Ovary (tissue), 10 donors: ENCODE measurements at places on chromosomes 3 and 15. TPM values are rescaled to one million over a fixed set of nuclear protein-coding genes. Genes with fewer than 3 reads are reported as not detected.

- no peaks in the 10 kb centered on the region for H3K4me1 ChIP-seq
- no peaks in the 10 kb centered on the region for H3K36me3 ChIP-seq
- no peak overlapping the region for H3K4me3 ChIP-seq
- no peak for DNase-seq
Measured at GRCh38 chr15:25838191-25838870, 24.8 kb downstream of the ATP10A start.

DNA sequence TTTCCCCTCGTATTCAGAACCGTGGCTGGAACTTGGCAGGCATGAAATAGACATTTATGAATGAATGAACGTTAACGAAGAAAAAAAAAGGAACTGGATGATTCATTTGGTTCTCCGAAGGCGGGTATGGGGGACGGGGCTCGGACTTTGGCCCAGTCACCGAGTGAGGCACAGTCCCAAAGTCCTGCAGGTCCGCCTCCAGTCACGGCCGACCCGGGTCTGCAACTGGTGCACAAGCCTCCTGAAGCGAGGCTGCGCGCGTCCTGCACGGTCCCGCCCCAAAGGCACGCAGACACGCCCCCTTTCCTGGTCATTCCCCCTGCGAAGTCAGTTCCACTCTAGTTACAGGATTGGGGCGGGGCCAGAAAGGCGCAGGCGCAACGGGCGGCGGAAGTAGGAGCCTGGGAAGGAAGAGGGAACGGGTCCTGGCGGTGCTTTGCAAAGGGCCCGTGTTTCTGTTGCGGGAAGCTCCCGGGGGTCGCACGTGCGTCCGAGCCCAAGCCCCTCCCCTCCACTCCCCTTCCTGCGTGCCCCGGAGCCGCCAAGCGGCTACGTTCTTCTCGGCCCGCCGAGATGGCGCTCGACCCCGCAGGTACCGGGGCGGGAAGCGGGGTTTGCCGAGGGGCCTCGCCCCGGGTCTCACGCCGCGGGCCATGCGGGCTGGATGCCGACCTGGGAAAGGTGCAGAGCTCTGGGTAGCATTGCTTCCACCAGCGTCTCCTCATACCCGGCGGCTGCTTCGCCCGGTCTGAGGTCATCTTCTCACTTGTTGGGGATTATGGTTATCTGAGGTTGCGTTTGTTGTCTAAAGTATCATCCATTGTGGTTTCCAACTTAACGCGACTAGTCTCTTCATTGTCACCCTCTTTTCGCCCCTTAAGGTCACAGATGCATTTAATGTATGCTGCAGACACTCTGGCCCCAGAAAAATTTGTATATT lies at the start of gene CMC1:
Gene CMC1 (plus strand): TSS at position 399 of the 940 bp plus-strand sequence. CDS start 175 bp downstream, at position 574.
- no peak within 1 kb of the TSS for H3K27ac ChIP-seq
- H3K4me3 ChIP-seq: peak within 1 kb of the TSS; percentile 93
- H3K27me3 ChIP-seq: no peaks in the 10 kb centered on the region
- no peaks in the 10 kb centered on the region for H3K36me3 ChIP-seq
- H3K4me1 ChIP-seq: peaks cover 7% of the 10 kb centered on the region

DNA sequence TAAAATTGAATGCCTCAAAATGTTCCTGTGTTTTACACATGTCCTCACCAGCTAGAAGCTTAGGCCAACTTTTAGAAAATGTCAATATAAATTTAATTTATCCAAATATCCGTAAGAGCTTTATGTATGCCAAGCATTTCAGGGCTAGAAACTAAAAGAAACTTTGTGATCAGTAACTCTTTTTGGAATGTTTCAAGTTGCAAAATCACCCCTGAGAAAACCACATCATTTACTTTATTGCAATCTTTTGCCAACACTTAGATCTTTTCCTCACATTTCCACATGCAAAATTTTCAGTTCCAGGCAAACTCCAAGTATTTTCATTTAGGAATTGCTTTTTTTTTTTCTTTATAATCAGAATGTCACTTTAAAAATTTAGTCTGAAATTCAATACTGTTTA lies 20.1 kb upstream of the IGF1R start:
- no peak for DNase-seq
- H3K27me3 ChIP-seq: no peaks in the 10 kb centered on the region
- H3K27ac ChIP-seq: no peak overlapping the region
- no peaks in the 10 kb centered on the region for H3K4me1 ChIP-seq

DNA sequence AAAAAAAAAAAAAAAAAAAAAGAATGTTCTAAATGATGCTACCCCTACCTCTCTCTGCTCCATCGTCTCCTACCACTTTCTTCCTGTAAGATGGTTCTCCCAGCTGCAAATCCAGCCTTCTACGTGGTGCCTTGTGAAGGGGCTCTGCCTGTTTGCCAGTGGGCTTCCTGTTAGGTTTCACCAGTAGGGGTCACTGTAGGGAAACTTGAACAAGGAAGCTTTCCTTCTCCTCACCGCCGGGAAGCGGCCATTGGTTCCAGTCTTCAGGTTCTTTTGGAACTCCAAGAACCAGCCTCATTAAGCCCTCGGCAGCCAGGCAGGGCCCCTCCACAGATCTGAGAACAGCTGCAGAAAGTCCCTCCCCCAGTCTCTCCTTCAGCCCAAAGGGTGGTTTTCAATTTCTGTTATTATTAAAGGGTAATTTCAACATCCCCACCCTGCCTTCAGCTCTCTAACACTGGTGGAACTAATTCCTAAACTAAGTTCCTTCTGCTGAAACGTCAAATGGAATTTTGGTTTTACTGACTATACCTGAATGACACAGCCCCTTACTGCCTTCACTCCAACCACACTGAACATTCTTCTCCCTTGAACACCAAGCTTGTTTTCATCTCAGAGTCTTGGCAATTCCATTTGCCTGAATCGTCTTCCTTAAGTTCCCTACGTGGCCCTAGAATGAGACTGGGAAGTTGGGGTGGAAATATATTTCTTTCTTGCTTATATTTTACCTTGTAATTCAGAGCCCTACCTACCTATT lies 13.5 kb downstream of the MCCC1 start:
- H3K4me1 ChIP-seq: no peaks in the 10 kb centered on the region
- no peak overlapping the region for H3K27ac ChIP-seq
- H3K4me3 ChIP-seq: no peak overlapping the region
- DNase-seq: no peak

DNA sequence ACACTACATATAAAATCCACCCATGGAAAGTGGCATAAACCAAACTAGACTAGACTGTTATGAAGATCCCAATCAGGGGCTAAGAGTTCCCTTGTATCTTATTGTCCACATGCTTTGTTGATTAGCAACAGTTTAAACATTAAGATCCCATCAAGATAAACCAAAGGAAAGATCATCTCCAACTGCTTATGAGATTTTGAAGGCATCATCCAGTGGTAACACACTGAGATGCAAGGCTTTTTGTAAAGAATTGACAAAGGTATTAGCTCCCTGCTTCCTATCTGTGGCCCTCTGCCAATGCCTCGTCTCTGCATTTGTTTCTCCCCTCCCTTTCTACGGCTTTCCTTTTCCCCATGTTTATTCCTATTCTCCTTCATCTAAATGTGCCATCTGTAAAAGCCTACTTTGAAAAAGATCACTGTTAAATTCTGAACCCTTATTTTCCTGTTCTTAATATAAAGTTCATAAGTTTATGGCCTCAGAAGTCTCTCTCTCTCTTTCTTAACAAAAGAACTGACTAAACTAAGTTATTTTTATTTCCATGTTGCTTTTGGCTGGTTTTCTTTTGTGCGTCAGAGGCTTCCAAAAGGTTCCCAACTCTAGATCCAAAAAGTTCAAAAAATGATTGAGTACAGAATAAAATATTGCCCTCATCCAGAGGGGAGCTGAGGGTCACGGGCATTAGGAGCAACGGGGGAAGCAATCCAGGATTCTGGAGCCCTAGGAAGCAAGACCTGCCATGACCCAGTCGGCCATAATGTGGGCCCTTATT lies 5.5 kb downstream of the PLD1 start:
- peak; percentile 71 for DNase-seq
- H3K4me3 ChIP-seq: no peak overlapping the region
- no peaks in the 10 kb centered on the region for H3K36me3 ChIP-seq

DNA sequence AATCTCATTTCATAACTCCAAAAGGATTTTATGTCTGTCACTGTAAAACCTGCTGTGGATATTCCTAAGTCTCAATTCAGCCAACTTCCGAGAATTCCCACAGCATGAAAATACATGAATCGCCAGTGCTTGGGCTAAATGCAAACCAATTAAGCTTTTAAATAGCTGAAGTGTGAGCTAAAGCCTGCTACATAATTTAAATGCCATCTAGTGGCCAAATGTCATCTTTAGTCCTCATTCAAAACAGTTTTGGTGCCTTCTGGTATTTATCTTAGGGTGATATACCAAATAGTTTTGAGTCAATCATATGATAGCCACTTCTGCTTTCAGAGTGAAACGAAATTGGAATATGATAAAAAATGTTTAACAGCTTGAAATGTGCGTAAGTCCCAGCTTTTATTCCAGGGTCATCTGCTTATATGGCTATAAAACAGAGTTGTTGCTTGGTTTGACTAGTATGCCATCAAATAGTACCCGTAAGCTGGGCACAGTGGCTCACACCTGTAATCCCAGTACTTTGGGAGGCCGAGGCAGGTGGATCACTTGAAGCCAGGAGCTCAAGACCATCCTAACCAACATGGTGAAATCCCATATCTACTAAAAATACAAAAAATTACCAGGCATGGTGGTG lies 41.8 kb upstream of the CCNL1 start:
- no peak overlapping the region for H3K27ac ChIP-seq
- no peak overlapping the region for H3K4me3 ChIP-seq
- H3K36me3 ChIP-seq: no peaks in the 10 kb centered on the region
- no peaks in the 10 kb centered on the region for H3K27me3 ChIP-seq

DNA sequence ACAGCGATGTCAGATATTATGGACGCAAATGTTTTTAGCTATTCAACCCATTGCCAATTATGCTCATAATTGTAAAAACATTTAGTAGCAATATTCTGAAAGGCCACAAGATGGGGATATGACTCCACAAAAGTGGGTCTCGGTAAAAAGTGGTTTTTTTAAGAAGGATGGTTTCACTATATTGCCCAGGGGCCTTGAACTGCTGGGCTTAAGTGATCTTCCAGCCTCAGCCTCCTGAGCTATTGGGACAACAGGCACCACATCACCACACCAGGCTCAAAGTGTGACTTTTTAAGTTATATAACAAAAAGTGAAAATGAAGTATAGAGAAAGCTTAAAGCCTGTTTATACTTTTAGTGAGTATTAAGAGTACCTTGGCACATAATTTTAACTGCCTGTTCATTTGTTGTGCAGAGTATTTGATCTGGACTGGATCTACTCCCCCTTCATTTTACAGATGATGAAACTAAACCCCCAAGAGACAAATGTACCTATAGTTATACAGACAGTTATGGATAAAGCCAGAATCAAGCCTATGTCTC lies 9.4 kb downstream of the NAA50 start:
- no peak overlapping the region for H3K27ac ChIP-seq
- H3K36me3 ChIP-seq: no peaks in the 10 kb centered on the region
- H3K4me3 ChIP-seq: no peak overlapping the region
- DNase-seq: peak; percentile 32
- H3K27me3 ChIP-seq: no peaks in the 10 kb centered on the region

DNA sequence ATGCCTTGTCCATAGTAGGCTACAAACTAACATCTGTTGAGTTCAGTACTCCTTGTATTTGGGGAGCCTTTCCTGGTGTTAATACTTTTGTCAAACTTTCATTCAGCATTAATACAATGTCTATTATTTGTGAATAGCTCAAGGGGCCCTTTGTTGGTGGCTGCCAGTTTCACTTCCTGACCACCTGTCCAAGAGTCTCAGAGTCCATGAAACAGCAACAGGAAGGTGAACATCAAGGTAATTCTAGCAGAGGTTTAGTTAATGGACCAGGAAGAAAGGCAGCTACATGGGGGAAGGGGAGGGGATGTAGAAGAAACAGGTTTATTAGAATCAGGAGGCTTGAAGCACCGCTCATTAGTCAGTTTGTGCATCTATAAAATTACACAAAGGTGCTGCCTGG lies 386.9 kb downstream of the PDCD6IP start:
- no peaks in the 10 kb centered on the region for H3K36me3 ChIP-seq
- no peak overlapping the region for H3K4me3 ChIP-seq
- H3K4me1 ChIP-seq: no peaks in the 10 kb centered on the region
- no peaks in the 10 kb centered on the region for H3K27me3 ChIP-seq
- DNase-seq: no peak

DNA sequence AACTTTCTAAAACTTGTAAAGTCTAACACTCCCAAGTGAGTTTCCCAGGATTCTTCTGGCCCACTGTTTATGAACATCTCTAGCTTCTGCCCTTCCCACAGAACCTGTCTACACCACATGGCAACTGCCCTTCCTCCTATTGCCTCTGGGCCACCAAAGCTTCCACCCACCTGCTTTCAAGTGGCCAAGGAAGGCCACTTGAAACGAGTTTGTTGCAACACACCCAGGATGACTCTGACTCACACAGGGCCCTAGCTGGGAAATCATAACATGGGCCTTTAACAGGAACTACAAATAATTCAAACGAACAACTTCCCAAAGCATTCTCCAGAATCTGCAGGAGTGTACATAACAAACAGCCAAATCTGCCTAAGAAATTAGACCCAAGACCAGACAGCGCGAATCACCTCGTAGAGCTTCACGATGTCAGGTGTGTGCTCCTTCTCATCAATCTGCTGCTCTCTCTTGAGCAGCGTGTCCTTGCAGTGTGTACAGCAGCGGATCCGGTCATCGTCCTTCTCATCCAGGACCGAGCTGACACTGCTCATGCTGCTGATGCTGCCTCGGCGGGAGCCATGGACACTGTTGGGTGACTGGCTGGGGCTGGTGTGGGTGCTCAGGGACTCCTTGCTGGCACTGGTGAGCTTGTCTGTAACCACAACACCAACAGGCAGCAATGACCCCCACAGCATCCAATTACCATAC lies 16.8 kb downstream of the RBSN start:
- H3K27ac ChIP-seq: no peak overlapping the region
- H3K36me3 ChIP-seq: no peaks in the 10 kb centered on the region
- no peaks in the 10 kb centered on the region for H3K4me1 ChIP-seq

DNA sequence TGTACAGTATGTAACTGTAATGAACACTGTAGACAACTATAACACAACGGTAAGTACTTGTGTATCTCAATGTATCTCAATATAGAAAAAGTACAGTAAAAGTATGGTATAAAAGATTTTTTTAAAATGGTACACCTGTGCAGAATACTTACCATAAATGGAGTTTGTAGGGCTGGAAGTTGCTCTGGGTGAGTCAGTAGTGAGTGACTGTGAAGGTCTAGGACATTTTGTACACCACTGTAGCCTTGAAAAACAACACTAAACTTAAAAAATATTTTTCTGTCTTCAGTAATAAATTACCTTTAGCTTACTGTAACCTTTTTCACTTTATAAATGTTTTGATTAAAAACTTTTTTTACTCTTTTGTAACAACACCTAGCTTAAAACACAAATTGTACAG lies 142.9 kb downstream of the ATG7 start:
- H3K27ac ChIP-seq: no peak overlapping the region
- H3K36me3 ChIP-seq: no peaks in the 10 kb centered on the region
- no peaks in the 10 kb centered on the region for H3K27me3 ChIP-seq
- no peak overlapping the region for H3K4me3 ChIP-seq
- H3K4me1 ChIP-seq: no peaks in the 10 kb centered on the region

DNA sequence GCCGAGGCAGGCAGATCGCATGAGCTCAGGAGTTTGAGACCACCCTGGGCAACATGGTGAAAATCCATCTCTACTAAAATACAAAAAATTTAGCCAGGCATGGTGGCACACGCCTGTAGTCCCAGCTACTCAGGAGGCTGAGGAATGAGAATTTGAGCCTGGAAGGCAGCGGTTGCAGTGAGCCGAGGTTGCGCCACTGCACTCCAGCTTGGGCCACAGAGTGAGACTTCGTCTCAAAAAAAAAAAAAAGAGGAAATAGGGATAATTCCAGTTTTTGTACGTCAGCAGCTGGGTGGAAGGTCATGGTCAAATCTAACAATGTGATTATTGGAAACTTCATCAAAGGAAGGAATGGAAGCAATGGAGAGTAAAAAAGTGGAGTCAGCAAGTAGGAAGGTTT lies 3.1 kb downstream of the CMC1 start:
- peaks cover 7% of the 10 kb centered on the region for H3K4me1 ChIP-seq
- no peak overlapping the region for H3K27ac ChIP-seq
- no peaks in the 10 kb centered on the region for H3K36me3 ChIP-seq

Gene RNU5B-1
- total RNA-seq: 33.3 TPM

Gene PRR23E
- not detected for total RNA-seq

Gene MST1R
- total RNA-seq: 1.1 TPM

Gene HYAL3
- total RNA-seq: 2.0 TPM
